ENCODE measurements at places on chromosomes 7 and 10.

- no peak for DNase-seq
These were observed 154.8 kb downstream of the GRK5 start for GRCh38 chr10:119362122-119362521.

GRCh38 chr10:119518176-119518575 is 24.3 kb downstream of the RGS10 start:
- DNase-seq = no peak

- no peak for DNase-seq
These were observed 629.1 kb downstream of the PARD3 start for GRCh38 chr10:34185998-34186397.

DNA sequence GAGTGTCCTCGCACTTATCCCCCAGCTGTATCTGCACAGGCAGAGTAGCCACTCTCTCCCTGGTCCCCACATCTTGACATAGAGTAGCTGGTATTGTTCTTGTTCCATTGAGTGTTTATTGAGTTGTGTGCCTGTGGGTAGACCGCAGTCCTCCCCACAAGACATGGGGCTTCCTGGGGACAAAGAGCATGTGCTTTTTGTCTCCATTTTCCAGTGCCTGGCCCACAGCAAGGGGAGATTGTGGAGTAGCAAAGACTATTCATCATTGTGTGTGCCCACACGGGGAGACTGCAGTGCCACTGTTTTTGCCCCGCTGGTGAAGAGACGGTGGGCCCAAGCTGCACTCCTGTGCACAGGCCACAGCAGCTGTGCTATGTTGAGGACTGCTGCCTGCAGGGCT is 63.5 kb downstream of the FRMPD2 start:
- no peak for DNase-seq

- peak; percentile 87 for DNase-seq
These were observed 247.4 kb downstream of the ELMO1 start for GRCh38 chr7:37201003-37201875.
